Lower lobe of right lung (tissue), 2 donors: ENCODE measurements at places on chromosomes 2 and 18.

- DNase-seq, result no peak
These were observed 224.8 kb downstream of the NEDD4L start for GRCh38 chr18:58268849-58269248.

DNA sequence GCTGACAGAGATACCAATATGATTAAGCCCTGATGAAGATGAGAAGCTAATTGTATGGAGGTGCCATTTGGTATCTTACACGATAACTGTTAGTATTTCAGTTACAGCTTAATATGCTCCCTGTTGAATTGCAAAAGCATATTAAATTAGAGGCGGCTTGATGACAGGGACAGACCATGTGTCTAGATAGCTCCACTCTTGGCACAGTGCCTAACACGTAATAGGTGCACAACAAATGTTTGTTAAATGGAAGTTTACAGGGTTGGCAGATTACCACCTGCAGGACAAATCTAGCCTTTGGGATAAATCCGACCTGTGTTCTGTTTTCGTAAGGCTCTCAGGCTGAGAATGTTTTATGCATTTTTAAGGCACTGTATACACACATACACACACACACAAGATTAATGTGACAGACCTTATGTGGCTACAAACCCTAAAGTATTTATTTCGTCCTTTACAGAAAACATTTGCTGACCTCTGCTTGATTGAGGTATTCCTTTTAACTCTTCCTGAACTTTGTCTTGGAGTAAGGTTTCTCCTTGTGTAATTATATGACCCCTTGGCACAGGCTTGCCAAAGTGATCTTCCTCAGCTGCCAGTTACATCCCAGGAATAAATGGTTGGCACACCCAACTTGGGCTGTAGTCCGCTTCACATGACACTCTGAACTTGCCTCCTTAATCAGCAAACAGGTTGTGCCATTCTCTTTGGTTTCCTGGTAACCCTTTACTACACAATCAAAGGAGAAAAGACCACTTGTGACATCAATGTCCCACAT is 348.9 kb downstream of the HRH4 start:
- no peak for DNase-seq

DNA sequence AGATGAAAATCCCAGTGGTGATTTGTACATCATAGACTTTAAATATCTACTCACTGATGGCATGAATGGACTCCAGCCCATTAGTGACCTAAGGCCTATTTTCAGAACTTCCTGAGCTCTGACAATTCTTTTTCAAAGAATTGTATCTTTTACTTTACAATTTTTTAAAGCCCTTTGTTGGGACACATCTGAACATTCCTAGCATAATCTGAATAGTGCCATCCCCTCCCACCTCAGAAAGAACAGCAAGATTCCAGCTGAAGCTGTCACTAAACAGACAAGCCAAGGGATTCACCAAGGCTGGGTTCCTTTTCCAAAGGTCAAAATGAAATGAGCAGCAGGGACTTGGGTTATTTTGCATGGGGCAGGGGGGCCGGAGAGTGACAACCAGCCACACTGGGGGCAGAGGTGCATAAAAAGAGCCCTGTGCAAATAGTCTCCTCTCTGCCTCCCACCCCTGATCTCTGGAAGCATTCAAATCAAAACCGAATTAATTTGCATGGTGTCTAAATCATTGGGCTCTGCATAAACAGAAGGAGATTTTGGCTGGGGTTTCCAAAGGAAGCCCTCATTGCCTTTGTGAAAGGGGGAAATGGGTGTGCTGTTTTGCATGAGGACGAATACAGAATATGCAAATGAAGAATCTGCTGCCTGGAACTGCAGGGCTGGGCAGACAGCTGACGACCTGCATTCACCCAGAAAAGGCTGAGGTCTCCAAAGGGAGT is 17.2 kb downstream of the EPHA4 start:
- DNase-seq, result no peak

- no peak for DNase-seq
These were observed 69.8 kb upstream of the RASGRP3 start for GRCh38 chr2:33406622-33407021.

DNA sequence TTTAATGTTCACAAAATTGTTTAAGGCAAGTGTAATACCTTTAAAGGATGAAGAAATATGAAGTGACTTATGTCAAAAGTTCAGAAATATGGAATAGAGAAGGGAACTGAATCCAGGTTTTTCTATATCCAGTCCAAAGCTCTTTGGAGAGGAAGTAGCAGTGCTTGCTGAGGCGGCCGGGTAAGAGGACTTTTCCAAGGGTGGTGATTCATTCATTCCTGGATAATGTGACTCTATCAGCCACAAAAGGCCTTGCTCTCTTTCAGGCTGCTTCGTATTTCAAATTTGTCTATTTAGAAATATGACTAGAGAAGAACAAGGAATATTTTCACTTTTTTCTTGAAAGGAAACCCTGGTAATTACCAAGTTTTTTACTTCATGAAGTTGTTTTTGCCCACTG is 830.1 kb upstream of the ZEB2 start:
- DNase-seq, result no peak

- no peak for DNase-seq
These were observed 47.4 kb downstream of the MGAT5 start for GRCh38 chr2:134301099-134301927.

GRCh38 chr18:50950626-50951025 is 17.2 kb upstream of the ELAC1 start:
- no peak for DNase-seq

DNA sequence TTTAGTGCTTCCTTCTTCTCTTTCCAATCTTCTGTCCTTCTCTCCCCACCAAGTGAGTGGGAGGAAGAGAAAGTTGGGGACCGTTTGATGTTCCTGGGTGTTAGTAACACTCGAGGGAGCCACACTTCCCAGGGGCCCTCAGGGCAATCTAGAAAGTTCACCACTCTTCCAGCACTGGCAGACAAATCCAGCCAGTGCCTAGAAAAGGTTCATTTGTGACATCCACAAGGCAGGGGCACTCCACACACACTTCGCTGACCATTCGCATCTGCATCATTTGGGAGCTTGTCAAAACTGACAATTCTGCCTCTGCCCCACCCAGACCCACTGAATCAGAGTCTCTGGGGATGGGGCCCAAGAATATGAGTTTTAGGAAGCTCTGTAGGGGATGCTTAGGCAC is 86.8 kb upstream of the ST3GAL5 start:
- DNase-seq, result no peak

DNA sequence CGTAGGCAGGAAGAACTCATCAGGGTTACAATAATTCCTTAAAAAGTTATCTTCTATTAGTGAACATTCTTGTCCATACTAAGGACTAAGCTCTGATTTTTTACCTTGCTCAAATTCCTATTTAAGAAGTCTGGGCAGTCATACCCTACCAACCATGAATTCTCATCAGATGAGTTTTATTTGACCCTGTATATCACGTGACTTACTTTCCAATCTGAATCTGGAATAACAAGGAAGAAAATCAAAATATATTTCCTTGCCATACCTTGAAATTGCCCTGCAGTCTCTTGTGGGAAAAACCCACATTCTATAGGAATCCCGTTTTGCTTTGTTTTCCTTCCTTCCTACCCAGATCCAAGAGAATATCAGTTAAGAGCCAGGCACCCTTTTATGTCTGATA is 352.7 kb downstream of the AKAIN1 start:
- DNase-seq, result no peak
